Fibroblast of mammary gland (primary cell): ENCODE measurements at places on chromosomes 11 and 22.

DNA sequence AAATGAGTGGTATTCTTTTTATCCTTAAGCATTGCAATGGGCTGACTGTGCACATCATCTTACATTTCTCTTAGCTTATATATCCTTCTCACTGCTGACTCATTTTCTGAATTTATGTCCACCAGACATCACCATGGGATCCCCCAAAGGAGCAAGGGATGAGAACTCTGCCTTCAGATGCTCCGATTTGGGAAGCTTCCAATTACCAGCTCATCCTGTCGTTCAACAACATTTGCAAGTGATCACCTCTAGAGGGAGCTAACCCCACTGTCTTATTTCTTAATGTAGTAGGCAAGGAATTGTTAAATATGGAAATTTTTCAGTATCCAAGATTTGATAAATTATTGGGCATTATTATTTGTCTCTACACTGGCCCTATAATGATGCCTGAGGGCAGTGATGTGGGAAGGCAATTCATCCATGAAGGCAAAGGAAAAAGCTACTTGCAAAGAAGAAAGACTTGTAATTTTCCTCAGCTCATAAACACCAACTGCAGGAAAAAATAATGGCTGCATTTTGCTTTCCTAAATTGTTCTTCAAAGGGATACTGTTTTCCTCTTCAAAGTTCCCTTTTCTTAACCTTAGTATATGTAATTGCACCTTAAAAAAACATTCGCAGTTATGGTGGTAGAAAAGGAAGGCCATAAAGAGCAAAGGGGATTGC is 102.4 kb upstream of the FSHB start:
- DNase-seq, result peak; percentile 82

GRCh38 chr11:75782540-75783263 is 14.1 kb downstream of the DGAT2 start:
- DNase-seq, result no peak

GRCh38 chr11:128302425-128303186 is 284.8 kb downstream of the ETS1 start:
- no peak for DNase-seq

GRCh38 chr22:19841641-19842392 is 12.9 kb downstream of the GNB1L start:
- no peak for DNase-seq

DNA sequence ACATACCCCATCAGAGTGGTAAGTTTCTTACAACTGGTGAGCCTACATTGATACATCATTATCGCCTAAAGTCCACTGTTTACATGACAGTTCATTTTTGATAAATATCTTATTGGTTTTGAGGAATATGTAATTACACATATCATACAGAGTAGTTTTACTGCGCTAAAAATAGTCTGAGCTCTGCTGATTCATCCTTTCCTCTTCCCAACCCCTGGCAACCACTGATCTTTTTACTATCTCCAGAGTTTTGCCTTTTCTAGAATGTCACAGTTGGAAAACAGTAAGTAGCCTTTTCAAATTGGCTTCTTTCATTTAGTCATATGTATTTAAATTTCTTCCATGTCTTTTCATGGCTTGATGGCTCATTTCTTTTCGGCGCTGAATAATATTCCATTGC is 112.8 kb downstream of the LARGE1 start:
- peak; percentile 25 for DNase-seq

- peak; percentile 52 for DNase-seq
Measured at GRCh38 chr11:67006029-67006884, 16.7 kb upstream of the SYT12 start.

DNA sequence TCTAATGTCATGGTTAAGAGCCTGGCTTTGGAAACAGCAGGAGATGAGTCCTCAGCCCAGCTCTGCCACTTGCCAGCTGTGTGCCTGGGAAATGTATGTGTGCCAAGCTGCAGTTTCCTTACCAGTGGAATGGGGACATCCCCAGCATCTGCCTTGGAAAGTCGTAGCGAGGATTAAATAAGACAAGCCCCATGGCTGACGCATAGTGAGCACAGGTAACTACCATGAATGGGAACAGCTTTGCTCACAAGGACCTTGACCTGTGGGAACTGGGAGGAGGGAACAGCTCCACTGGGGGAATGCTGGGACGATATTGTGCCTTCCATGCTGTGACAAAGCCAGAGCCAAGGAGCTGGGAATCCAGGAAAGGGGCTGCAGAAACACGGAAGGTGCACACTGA is 2.6 kb upstream of the DSCAML1 start:
- DNase-seq, result no peak

GRCh38 chr11:117010808-117011540 is 87.3 kb downstream of the SIK3 start:
- peak; percentile 97 for DNase-seq

GRCh38 chr11:112694245-112694644 is 267.0 kb upstream of the NCAM1 start:
- no peak for DNase-seq

DNA sequence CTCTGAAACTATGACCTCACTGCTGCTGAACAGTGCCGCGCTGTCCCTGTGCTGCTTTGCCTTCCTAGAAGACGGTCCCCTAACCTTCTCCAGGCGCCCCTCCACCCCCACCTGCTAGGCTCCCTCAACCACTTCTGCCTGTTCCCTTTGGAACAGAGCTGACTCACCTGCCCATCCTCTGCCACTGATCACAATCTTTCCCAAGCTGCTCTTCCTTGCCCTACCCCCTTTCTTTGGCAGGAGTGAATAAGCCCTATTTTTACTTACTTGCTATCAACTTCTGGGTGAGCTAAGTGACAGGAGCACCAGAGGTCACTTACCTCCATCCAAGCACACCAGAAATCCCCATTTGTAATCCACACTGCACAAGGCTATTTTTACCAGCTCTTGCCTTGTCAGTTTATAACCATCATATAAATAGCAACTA is 116.0 kb upstream of the BID start:
- no peak for DNase-seq

- peak; percentile 40 for DNase-seq
Measured at GRCh38 chr11:8338138-8338537, 74.5 kb upstream of the LMO1 start.

- no peak for DNase-seq
Measured at GRCh38 chr11:44305470-44306051, 4.4 kb downstream of the ALX4 start.

DNA sequence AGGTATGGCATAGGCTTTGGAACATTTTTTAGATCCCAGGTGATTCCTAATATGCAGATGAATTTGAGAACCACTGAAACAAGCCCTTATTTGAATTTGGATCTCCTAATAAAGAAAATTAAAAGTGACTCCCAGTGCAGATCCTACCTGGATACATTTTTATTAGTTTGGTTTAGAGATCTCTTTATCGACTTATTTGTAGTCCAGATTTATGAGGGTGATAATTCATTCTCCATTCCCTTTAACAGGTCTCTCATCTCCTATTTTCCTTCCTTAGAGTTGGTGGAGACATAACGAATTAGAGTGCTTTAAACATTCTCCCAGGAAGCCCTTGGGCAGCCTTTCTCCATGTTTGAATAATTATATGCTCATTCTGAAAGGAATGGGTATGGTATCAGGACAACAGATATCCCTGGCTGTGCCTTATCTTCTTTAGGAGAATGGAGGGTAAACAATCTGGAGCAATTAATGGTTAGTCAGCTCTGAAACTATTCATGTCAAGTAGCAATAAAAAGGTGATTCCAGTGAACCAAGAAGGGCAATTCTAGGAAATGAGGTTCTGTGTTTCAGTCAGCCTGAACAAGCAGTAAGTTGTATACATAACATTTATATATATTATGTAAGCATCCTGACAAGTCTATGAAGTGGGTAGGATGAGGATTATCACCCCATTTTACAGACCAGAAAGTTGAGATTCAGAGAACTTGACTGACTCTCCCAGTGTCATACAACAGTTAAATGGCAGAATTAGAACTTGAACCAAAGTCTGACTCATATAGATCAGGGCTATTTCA is 53.9 kb upstream of the RCE1 start:
- no peak for DNase-seq

- no peak for DNase-seq
Measured at GRCh38 chr11:115198321-115198741, 305.9 kb downstream of the CADM1 start.

DNA sequence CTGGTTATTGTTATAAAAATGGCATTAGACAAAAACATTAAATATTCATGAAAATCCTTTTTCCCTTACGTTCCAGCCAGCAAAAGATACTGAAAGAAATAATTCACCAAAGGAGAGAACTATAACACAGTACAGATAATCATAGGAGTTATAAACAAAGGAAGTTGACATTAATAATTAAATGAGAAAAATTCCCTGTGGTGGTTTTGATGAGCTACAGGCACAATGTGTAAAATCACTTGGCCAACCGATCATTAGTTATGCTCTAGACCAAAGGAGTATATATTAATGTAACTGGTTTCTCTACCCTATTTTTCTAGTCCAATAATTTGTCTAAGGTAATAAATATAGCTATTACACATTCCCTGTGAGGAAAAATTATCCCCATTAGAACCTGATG is 534.7 kb downstream of the CNTN5 start:
- DNase-seq, result no peak

GRCh38 chr11:113885897-113886296 is 10.5 kb upstream of the USP28 start:
- no peak for DNase-seq

DNA sequence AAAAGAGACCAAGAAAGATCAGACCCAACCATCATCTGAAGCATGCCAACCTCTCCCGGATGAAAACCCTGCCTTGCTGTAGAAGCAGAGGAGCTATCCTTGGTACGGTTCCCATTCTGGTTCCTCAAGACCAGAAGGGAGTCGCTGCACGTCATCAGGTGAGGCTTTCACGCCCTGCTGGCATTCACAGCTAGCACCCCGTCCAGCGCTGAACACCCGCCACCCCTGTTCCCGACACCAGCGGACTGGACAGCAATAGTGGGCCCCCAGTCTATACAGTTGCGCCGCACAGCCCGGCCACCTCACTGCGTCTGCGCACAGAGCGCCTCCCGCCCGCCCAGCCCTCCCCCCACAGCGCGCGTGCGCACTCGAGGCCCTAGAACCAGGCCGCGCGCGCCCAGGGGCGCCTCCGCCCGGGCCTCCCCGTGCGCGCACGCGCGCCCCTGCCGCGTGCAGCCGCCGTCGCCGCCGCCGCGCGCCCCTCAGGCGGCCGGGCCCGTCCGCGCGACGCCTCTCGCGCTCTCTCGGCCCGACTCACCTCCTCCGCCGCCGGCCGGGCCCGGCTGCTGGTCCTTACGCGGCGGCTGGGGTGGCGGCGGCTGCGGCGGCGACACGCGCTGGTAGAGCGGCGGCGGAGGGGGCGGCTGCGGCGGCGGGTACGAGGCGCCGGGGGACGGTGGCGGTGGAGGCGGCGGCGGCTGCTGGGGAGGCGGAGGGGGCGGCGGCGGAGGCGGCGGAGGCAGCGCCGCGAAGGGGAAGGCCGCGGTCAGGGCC is 706 bp downstream of the SF1 start:
- DNase-seq, result peak; percentile 75

GRCh38 chr11:29093416-29094120 is 923.3 kb downstream of the KCNA4 start:
- DNase-seq, result no peak

DNA sequence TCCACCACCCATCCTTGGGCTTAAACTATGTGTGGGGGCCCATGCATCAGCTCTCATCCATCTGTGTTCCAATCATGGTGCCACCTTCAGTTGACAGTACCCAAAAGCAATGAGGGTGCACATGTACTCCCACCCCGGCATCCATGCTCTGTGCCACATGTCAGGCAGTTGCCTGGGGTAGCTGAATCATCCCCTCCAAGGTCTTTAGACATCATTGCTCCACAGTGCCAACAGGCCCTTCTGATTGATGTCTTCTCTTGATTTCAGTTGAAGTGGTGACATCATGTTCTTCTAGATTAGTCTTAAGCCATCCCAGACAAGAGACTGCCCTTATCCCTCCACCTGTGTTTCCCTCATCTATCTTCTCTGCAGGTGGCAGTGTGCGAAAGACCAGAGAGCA is 42.5 kb downstream of the TMPRSS5 start:
- no peak for DNase-seq

GRCh38 chr22:45987136-45987861 is 10.3 kb upstream of the WNT7B start:
- DNase-seq, result no peak

DNA sequence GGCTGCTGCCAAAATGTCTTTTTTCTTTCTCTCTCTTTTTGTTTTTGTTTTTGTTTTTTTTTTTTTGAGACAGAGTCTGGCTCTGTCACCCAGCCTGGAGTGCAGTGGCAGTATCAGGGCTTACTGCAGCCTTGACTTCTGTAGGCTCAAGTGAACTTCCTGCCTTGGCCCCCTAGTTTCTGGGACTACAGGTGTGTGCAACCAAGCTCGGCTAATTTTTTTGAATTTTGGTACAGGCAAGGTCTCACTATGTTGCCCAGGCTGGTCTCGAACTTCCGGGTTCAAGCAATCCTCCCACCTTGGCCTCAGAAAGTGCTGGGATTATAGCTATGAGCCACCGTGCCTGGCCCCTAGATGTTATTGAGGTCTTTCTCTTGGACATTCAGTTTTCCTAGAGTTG is 2.2 kb upstream of the DDX10 start:
- no peak for DNase-seq

GRCh38 chr11:9509041-9509440 is 48.2 kb downstream of the ZNF143 start:
- no peak for DNase-seq

DNA sequence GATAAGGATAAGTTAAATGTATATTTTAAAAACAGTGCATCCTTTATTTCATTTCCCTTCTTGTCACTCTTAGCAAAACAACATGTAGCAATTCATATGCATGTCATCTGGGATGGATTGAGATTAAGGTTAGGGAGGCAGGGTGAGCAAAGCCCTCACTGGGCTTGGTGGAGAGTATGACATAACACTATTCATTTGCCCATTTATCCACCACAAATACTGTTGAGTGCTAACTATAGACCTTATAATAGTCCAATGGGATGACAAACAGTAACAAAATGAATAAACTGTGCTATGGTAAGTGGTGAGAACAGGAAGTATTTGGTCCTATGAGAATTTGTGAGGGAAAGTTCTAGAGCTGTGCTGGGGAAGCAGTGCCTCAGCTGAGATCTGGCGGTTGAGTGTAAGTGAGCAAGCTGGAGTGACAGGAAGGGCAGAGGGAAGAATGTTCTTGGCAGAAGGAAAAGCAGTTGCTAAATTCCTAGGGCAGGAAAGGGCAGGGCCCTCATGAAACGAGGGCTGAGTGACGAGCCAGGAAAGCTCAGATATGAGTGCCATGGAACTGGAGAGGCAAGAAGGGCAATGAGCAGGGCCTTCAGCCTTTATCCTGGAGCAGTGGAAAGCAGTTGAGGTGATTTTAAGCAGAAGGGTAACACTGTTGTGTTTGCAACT is 6.7 kb downstream of the HSD17B12 start:
- peak; percentile 63 for DNase-seq

DNA sequence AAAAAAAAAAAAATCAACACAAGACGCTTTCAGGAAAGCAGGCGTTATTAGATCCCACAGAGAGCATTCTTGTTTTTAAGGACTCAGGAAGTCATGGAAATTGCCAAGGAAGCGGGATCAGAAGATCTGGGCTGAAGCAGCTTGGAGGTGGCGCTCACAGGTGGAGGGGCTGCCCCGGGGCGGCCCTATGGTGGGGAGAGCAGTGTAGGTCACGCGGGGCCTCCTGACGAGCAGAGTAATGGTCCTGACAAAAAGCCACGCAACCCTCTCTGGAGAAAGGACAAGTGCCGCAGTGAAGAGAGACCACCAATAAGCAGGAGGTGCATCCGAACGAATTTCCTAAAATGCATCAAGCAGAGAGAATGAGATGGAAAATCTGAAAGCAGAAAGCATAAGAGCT is 407.0 kb downstream of the BRD1 start:
- no peak for DNase-seq
